Stimulated activated CD4-positive, alpha-beta T cell treated with anti-CD3 and anti-CD28 coated beads, Interleukin-12 subunit alpha, Interleukin-12 subunit beta, amount 100 ng/mL, for 24 hours (primary cell): ENCODE measurements at places on chromosomes 3 and 15.

DNA sequence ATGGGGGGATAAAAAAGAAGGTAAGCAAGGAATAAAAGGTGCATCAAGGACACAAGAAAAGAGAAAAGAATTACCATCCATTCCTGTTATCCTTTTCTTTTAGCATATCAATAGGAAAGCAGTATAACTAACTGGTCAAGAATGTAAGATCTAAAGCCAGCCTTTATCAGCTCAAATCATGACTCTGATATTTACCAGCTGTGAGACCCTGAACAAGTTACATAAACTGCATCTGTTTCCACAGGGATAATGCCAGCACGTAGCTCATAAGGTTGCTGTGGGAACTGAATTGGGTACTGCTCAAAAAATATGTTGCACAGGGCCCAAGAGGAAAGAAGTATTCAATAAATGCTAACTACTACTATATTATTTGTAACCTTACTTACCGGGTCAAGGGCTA lies 1092.2 kb upstream of the CFAP20DC start:
- no peak for DNase-seq

GRCh38 chr3:77055841-77056341 lies 16.0 kb downstream of the ROBO2 start:
- no peak for DNase-seq

DNA sequence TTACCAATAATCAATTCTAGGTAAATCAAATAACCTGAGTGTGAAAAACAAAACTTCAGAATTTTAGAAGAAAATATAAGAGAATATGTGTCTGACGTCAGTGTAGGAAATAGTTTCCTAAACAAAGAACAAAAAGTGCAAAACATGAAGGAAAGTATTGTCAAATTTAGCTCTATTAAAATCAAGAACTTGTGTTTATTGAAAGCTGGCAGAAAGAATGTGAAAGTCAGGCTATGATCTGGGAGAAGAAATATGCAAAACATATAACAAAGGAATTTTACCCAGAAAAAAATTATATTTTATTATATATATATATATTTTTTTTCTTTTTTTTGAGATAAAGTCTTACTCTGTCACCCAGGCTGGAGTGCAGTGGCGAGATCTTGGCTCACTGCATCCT lies 129.1 kb upstream of the ANKRD28 start:
- DNase-seq, result no peak

- no peak for DNase-seq
These were observed 11.0 kb upstream of the ILDR1 start for GRCh38 chr3:122033023-122033422.

- peak; percentile 6 for DNase-seq
These were observed 471.9 kb upstream of the FRG2C start for GRCh38 chr3:75192146-75192616.

GRCh38 chr3:148315756-148316155 lies 381.9 kb upstream of the AGTR1 start:
- DNase-seq, result no peak

- no peak for DNase-seq
These were observed 4.6 kb upstream of the QRICH1 start for GRCh38 chr3:49098429-49098828.

GRCh38 chr15:55527150-55527549 lies 19.1 kb upstream of the DNAAF4 start:
- no peak for DNase-seq

- DNase-seq, result no peak
These were observed 172.3 kb downstream of the MYRIP start for GRCh38 chr3:39981547-39982184.

- no peak for DNase-seq
These were observed 96.6 kb downstream of the LRRC3B start for GRCh38 chr3:26719134-26719533.

- DNase-seq, result no peak
These were observed 190.7 kb upstream of the NDN start for GRCh38 chr15:23877502-23878412.

- no peak for DNase-seq
These were observed 183.5 kb downstream of the RYR3 start for GRCh38 chr15:33494306-33494705.

- no peak for DNase-seq
These were observed 64.0 kb downstream of the FLNB start for GRCh38 chr3:58072052-58072762.

DNA sequence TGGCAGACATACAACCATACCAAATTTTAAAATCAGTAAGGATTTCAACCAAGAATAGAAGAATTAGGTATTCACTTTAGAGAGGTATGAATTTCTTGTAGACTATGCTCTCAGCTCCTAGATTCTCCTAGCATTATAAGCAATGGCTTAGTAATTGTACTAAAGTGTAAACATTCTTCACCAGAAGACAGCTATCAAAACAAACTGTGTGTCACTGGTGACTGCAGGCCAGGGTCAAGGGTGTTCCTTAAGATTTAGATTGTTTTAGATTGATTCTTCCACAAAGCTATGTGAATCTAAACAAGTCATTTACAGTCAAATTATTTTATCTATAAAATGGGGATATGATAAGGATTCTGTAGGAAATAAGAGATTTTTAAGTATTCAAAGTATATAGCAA lies 23.1 kb upstream of the GP5 start:
- no peak for DNase-seq

DNA sequence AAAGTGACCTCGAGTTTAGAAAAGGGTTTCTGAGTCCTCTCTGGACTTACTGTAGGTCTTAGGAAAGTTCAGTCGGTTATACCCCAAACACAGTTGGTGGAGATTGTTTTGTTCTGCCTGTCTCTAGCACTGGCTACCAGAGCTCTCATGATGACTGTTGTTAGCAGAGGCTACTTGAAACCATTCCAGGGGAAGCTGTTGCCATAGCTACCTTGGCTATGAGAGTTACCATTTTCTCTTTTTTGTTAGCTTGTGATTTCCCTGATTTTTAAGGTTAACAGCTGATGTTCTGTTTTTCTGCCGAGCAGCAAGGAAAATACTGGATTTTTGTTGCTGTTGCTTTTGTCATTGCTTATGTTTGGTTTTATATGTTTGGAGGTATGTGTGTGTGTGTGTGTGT lies 26.7 kb downstream of the ABHD2 start:
- DNase-seq, result no peak

- no peak for DNase-seq
These were observed 202.8 kb downstream of the CADPS start for GRCh38 chr3:62672270-62672987.

GRCh38 chr15:64635499-64636495 lies 139.6 kb downstream of the RBPMS2 start:
- DNase-seq, result no peak

DNA sequence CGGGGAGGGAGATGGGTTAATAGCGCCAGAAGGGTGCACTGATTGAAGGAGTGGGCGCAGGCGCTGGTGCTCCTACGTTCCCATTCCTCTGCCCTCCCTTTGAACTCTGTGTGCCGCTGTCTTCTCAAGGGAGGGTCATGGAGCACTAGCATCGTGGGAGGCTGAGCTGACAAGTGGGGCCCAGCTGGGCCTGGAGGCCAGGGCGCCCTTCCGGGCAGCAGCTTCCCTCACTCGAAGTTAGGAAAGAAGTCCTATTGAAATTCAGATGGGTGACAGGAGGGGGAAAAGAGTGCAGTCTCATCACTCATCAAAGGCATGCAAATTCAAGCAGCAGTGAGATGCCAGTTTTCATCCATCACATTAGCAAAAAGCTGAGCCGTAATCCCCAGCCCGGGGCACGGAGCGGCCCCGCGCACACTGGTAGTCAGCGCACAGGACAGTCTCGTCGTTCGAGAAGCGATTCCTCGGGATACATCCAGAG lies 128.2 kb downstream of the LRRK1 start:
- DNase-seq, result no peak

DNA sequence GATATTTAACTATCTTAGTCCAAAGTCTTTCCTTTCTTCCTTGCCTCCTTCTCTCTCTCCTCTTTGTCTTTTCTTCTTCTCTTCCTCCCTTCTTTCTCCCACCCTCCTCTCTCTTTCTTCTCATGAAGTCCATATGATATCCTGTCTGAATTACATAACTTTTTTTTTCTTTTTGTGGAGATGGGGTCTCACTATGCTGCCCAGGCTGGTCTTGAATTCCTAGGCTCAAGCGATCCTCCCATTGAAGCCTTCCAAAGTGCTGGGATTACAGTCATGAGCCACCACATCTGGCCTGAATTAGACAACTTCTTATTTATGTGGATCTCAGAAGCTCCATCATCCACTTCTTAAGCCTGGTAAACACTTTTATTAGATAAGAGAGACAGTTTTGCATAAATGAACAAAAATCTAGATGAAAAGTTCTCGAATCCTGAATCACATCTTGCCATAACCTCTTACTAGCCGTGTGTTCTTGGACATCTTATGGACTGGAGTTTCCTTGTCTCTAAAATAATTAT lies 206.5 kb downstream of the LPP start:
- DNase-seq, result no peak

DNA sequence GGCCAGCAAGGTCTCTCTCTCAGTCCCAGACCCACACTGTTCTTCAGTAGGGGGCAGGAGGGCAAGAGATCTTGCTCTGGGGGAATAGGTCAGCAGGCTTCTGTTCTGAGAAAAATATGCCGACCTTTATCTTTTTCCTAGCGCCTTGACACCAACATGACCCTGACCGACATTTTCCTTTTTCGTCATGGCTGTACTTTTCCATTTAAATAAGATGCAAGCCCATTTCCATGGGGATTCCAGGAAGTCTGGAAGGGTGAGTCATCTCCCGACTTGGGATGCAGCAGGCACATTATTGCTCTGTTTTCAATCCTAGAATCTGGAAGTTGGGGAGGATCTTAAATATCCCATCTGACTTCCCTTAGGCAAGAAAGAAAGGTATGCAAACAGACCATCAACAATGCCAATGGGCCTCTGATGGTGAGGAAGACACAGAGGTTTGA lies 261.5 kb upstream of the LRTM1 start:
- DNase-seq, result no peak

DNA sequence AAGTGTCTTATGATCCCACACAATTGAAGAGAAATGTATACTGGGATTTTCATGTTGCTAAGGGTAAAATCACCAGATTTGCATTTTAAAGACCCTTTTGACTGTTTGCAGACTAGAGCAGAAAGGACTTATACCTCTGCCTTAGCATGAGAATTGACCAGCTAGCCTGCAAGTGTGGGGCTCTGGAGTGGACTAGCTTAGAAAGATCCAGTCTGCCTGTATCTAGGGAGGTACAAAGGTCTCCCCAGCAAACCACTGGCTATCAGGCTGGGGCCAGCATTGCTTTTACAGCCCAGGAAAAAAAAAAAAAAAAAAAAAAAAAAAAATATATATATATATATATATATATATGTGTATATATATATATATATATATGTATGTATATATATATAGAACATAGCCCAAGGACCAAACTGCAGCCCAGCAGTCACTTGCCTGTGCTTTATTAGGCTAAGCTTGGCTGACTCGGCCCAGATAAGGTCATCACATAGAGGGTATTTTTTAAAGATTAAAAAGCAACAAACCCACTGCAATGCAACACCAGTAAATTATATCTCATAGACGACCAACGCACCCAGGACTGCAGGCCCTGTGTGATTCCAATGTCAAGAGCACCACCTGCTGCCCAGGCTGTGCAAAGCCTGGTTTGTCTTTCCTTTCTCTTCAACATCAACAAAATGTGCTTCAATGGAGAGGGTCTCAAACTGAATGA lies 63.7 kb downstream of the DCLK3 start:
- DNase-seq, result no peak

GRCh38 chr3:53376679-53377078 lies 29.3 kb upstream of the DCP1A start:
- DNase-seq, result no peak

- DNase-seq, result no peak
These were observed 4.2 kb downstream of the RHCG start for GRCh38 chr15:89492111-89492641.

- DNase-seq, result no peak
These were observed 77.2 kb downstream of the OSBPL10 start for GRCh38 chr3:31903686-31904431.

GRCh38 chr3:30659270-30660130 lies 53.1 kb downstream of the TGFBR2 start:
- DNase-seq, result no peak

- DNase-seq, result no peak
These were observed 207.1 kb downstream of the GBE1 start for GRCh38 chr3:81554388-81554787.

DNA sequence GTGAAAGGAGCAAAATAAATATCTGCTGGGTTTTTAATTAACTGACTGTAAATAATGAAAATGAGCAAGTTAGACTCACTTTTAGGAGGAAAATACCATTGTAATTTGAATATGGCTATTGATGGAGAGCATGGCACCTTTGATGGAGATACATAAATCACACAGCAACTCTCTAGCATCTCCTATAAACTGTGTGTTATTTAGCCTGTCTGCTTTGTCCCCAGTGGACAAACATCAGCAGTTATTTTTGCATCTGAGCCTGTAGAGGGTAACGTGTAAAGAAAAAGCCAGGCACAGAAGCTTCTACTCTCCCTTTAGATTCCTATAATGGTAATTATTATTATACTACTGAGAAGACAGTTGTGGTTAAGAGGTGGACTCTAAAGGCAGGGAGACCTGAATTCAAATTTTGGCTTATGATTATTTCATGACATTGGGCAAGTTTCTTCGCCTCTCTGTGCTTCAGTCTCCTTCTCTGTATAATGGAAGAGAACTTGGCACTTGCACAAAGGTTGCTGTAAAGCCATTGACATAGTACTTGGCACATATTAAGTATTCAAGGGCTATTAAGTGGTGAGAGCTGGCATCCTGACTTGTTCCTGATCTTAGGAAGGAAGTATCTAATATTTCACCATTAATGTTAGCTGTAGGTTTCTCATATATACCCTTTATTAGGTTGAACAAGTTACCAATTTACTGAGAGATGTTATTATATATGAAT lies 289.5 kb upstream of the TRIM42 start:
- DNase-seq, result no peak

GRCh38 chr15:91258415-91258759 lies 158.3 kb downstream of the SV2B start:
- DNase-seq, result no peak

- DNase-seq, result no peak
These were observed 1150.1 kb downstream of the NAALADL2 start for GRCh38 chr3:176009256-176009655.

DNA sequence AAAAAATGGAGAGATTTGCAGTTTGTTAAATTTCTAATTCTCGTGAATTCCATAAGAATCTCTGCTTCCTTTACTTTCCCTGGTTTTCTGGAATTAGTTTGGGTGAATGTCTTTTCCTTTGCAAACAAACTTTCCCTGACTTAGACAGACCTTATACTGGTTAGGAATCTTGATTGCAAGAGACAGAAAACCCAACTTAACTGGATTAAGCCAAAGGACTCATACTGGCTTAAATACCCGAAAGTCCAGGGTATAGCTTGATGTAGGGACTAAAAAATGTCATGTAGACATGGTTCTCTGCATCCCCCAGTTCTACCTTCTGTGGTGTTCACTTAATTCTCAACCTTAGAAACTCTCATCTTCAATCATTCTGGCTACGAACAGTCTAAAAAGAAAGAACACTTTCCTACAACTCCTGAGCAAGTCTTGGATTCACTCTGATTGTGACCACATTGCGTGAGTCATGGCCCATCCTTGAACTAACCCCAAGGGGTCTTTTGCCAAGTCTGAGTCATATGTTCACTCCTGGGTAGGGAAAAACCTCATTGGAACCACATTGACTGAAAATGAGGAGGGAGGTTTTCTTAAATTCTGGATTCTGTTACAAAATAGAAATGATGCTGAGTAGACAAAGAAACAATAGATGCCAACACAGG lies 136.0 kb upstream of the DAZL start:
- DNase-seq, result no peak
